Stimulated activated CD8-positive, alpha-beta memory T cell treated with anti-CD3 and anti-CD28 coated beads, Interleukin-2, amount 100 ng/mL, for 1 hour (primary cell): ENCODE measurements at places on chromosomes 5 and 9.

GRCh38 chr5:178074266-178074952, 38.9 kb upstream of the N4BP3 start:
- no peak for DNase-seq

GRCh38 chr9:120937127-120937526, 10.5 kb upstream of the TRAF1 start:
- no peak for DNase-seq

- no peak for DNase-seq
These were observed 51.2 kb upstream of the PALM2AKAP2 start for GRCh38 chr9:109728686-109729300.

GRCh38 chr5:50958852-50959457, 292.5 kb downstream of the PARP8 start:
- DNase-seq = no peak

DNA sequence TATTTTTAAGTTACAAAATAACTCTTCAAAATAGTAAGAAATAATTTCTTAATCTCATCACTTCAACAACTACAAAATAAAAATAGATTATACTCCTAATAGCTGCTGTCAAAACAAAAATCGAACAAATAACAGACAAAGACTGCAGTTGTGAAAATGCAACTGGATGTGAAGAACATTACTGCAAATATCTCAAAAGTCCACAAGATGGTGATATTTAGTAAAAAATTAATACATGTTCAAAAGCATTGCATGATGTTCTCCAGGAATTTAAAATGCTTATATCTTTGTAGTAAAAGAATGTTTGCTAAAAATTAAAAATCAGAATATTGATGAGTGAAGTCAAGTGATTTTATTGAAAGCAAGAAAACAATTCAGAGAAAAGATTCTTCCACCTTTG, 66.2 kb downstream of the MPDZ start:
- no peak for DNase-seq

- no peak for DNase-seq
These were observed 7.8 kb upstream of the ZDHHC12 start for GRCh38 chr9:128731691-128732090.

DNA sequence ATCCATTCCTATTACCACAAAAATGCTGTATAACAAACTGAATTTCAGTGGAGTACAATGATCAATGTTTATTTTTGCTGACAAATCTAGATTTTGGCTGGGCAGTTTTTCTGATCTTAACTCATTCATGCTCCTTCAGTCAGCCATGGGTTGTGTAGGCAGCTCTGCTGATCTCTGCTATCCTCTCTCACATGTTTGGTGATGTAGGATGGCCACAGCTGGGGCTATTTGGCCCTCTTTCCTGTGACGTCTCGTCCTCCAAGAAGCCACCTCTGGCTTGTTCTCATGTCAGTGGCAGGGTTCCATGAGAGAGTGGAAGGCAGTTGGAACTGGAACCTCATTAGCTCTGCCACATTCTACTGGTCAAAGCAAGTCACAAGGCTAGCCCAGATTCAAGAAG, 8.9 kb downstream of the NLN start:
- DNase-seq = no peak

DNA sequence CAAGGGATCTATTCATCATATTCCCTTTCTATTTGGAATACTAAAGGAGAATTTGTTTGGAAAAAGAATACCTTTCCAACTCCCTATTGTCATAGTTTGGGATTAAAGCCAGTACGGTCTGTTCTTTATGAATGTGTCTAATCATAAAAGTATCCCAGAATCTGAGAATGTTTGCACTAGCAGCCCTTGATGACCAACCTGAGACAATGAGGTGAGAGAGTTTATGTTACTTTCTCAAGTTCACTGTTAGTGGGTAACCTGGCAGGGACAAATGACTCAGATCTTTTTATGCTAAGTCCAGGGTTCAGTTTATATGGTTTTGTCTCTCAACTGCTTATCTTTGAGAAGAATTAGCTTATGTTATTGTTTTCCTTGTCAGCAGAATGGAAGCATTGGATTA, 25.3 kb upstream of the TLR4 start:
- no peak for DNase-seq

GRCh38 chr9:4796988-4797853, 4.5 kb downstream of the RCL1 start:
- DNase-seq = no peak

- DNase-seq = no peak
These were observed 64.0 kb downstream of the RETREG1 start for GRCh38 chr5:16552666-16553343.

- DNase-seq = no peak
These were observed 1.4 kb upstream of the NHP2 start for GRCh38 chr5:178155065-178155464.
